ENCODE measurements at places on chromosomes 3 and 15. TPM values are rescaled to one million over a fixed set of nuclear protein-coding genes. Genes with fewer than 3 reads are reported as not detected.
A peak's percentile ranks its signal among the peaks of the same experiment; 100 is the strongest.

- peak overlapping the region; percentile 60 for H3K27ac ChIP-seq
- no peak overlapping the region for H3K4me3 ChIP-seq
- no peaks in the 10 kb centered on the region for H3K36me3 ChIP-seq
- no peaks in the 10 kb centered on the region for H3K27me3 ChIP-seq
- DNase-seq = peak; percentile 25
Measured at GRCh38 chr3:190586631-190587011, 72.7 kb downstream of the IL1RAP start.

- H3K36me3 ChIP-seq = no peaks in the 10 kb centered on the region
- no peak overlapping the region for H3K4me3 ChIP-seq
- no peaks in the 10 kb centered on the region for H3K27me3 ChIP-seq
- H3K4me1 ChIP-seq = peaks cover 6% of the 10 kb centered on the region
- no peak for DNase-seq
Measured at GRCh38 chr3:64824394-64824909, 136.7 kb upstream of the ADAMTS9 start.

DNA sequence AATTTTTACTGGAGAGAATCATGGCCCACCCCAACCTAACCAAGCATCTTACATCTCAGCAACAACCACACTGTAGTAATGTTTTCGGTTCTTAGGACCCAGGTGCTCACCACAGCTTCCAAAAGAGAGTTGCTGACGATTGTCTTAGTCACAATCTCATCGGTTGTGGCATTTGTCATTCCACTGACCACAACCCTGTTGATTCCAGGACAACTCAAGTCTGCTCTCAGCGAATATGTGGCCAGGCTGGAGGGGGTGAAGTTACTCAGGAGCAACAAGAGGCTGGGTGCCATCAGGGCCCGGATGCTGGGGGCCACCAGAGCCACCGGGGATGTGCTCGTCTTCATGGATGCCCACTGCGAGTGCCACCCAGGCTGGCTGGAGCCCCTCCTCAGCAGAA is 25.9 kb downstream of the GALNT15 start:
- no peaks in the 10 kb centered on the region for H3K4me1 ChIP-seq
- no peaks in the 10 kb centered on the region for H3K27me3 ChIP-seq
- no peaks in the 10 kb centered on the region for H3K36me3 ChIP-seq
- no peak overlapping the region for H3K27ac ChIP-seq

- H3K27me3 ChIP-seq = no peaks in the 10 kb centered on the region
- H3K4me3 ChIP-seq = no peak overlapping the region
- no peaks in the 10 kb centered on the region for H3K4me1 ChIP-seq
- no peaks in the 10 kb centered on the region for H3K36me3 ChIP-seq
- DNase-seq = no peak
- H3K27ac ChIP-seq = no peak overlapping the region
Measured at GRCh38 chr3:16400106-16400931, 113.2 kb downstream of the RFTN1 start.

GRCh38 chr3:85342915-85343314 is 384.1 kb downstream of the CADM2 start:
- no peaks in the 10 kb centered on the region for H3K36me3 ChIP-seq
- DNase-seq = peak; percentile 42
- H3K27ac ChIP-seq = no peak overlapping the region
- H3K4me1 ChIP-seq = no peaks in the 10 kb centered on the region
- H3K4me3 ChIP-seq = no peak overlapping the region

- DNase-seq = no peak
- no peak overlapping the region for H3K27ac ChIP-seq
- peaks cover 4% of the 10 kb centered on the region for H3K4me1 ChIP-seq
- H3K36me3 ChIP-seq = no peaks in the 10 kb centered on the region
Measured at GRCh38 chr3:16075647-16076046, 98.8 kb upstream of the GALNT15 start.

DNA sequence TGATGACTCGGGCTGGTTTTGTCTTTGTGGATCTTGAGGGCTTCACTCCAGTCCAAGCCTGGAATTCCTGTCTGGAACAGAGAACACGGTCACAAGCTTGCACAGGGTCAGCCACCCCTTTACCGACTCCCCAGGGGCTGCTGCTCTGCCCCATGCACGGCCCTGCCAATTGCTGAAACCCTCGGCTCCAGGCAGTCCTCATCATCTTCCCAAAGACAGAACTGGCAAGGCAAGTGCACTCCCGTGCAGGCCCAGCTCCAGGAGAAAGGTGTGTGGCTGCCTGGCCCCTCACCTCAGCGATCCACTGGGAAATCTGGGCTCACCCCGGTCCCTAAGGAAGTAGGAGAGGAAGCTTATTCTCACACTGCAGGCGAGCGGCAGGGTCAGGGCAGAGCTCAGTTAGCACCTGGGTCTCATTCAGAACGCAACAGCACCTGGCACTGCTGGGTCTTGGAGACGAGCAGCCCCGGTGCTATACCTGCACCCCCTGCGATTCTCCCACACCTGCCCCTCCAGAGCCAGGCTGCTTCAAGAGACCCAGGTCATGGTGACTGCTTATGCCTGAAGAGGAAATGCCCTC is 7.2 kb downstream of the MAP6D1 start:
- H3K4me3 ChIP-seq = no peak overlapping the region
- no peaks in the 10 kb centered on the region for H3K27me3 ChIP-seq
- H3K4me1 ChIP-seq = no peaks in the 10 kb centered on the region
- no peak for DNase-seq
- no peaks in the 10 kb centered on the region for H3K36me3 ChIP-seq

DNA sequence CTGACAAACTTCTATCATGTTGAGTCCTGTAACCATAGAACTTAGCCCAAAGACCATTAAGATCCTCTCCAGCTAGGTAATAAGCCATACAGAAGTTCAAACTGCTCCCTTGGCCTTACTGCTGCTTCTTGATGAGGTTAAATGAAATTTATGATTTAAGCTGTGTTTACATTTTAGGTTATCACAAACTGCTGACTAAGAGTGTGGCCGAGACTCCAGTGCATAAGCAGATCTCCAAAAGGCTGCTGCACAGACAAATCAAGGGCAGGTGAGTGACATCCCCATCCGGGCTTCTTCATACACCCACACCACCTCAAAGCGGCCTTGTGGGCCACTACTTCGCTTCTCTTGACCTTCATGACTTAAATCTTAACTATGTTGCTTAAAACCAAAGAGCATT is 39.0 kb downstream of the KIF7 start:
- H3K27me3 ChIP-seq = no peaks in the 10 kb centered on the region
- H3K4me3 ChIP-seq = no peak overlapping the region
- H3K4me1 ChIP-seq = no peaks in the 10 kb centered on the region
- H3K27ac ChIP-seq = no peak overlapping the region
- no peak for DNase-seq

GRCh38 chr3:183006396-183007002 is 26.2 kb upstream of the DCUN1D1 start:
- H3K27ac ChIP-seq = no peak overlapping the region
- no peaks in the 10 kb centered on the region for H3K4me1 ChIP-seq
- H3K36me3 ChIP-seq = no peaks in the 10 kb centered on the region

- H3K4me3 ChIP-seq = no peak overlapping the region
- no peak overlapping the region for H3K27ac ChIP-seq
- no peaks in the 10 kb centered on the region for H3K36me3 ChIP-seq
- no peak for DNase-seq
- H3K4me1 ChIP-seq = no peaks in the 10 kb centered on the region
Measured at GRCh38 chr3:143832433-143832832, 15.8 kb downstream of the SLC9A9 start.

- no peaks in the 10 kb centered on the region for H3K4me1 ChIP-seq
- no peaks in the 10 kb centered on the region for H3K36me3 ChIP-seq
- no peak overlapping the region for H3K27ac ChIP-seq
- H3K4me3 ChIP-seq = no peak overlapping the region
Measured at GRCh38 chr3:146637871-146638270, 32.7 kb upstream of the PLSCR5 start.

DNA sequence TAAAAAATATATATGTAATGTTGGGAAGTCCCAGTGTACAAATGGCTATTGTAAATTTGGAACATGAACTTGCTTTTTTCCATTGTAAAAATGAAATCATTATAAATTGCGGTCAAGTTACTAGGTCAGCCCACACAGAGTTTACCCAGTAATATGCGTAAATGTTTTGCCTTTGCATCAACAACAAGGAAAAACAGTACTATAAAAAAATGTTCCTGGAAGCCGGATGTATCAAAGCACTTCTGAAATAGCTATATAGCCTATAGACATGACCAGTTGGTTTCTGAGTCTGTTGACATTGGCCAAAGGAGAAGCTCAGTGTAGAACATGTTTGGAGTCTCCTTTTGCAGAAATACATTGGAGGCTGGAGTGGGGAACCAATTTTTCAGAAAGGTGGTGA is 23.2 kb downstream of the CTNNB1 start:
- H3K4me1 ChIP-seq = peaks cover 30% of the 10 kb centered on the region
- H3K36me3 ChIP-seq = peaks cover 18% of the 10 kb centered on the region
- H3K4me3 ChIP-seq = no peak overlapping the region
- no peak for DNase-seq
- no peak overlapping the region for H3K27ac ChIP-seq

DNA sequence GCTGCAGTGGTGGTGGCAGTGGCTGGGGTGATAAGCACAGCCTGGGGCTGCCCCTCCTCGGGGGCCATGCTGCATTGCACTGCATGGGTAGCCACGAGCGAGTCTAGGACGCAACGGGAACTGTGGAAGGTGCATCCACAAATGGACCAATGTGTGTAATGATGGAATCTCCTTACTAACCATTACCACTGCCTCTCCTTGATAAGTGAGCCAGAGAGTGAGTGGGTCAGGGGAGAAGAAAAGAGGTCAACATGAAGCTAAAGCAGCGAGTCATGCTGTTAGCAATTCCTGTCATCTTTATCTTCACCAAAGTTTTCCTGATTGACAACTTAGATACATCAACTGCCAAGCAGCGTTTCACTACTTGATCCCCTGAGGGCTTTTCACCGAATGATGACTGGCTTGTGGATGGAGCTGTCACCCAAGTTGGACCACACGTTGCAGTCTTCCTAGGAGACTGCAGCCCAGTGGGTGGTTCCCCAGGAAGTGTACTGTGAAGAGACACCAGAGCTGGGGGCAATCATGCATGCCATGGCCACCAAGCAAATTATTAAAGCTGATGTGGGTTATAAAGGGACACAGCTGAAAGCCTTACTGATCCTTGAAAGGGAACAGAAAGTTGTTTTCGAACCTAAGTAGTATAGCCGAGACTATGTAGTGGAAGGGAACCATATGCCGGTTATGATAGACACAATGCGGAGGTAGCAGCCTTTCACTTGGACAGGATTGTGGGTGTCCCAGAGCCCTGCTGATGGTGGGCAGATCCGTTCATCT is 20.6 kb downstream of the SAMD7 start:
- H3K27ac ChIP-seq = no peak overlapping the region
- no peaks in the 10 kb centered on the region for H3K27me3 ChIP-seq
- DNase-seq = no peak
- no peaks in the 10 kb centered on the region for H3K36me3 ChIP-seq

GRCh38 chr15:65369651-65370050 is 8.2 kb downstream of the IGDCC3 start:
- H3K4me1 ChIP-seq = peaks cover 40% of the 10 kb centered on the region
- no peak overlapping the region for H3K4me3 ChIP-seq
- no peak overlapping the region for H3K27ac ChIP-seq
- DNase-seq = no peak
- H3K36me3 ChIP-seq = no peaks in the 10 kb centered on the region

DNA sequence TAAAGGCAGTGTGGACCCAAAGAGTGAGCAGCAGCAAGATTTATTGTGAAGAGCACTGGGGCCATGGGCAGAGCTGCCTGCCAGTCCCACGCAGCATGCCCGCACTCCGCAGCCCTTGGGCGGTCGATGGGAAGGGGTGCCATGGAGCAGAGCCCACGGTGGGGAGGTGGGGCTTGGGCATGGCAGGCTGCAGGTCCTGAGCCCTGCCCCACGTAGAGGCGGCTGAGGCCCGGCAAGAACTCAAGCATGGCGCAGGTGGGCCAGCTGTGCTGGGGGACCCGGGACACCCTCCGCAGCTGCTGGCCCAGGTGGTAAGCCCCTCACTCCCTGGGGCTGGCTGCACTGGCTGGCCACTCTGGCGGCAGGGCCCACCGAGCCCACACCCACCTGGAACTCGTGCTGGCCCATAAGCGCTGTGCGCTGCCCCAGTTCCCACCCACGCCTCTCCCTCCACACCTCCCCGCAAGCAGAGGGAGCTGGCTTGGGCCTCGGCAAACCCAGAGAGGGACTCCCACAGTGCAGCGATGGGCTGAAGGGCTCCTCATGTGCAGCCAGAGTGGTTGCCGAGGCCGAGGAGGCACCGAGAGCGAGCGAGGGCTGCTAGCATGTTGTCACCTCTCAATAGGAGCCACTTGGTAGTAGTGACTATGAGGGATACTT is 1218.8 kb upstream of the EPHA6 start:
- no peaks in the 10 kb centered on the region for H3K36me3 ChIP-seq
- DNase-seq = no peak
- no peak overlapping the region for H3K27ac ChIP-seq
- no peaks in the 10 kb centered on the region for H3K4me1 ChIP-seq

DNA sequence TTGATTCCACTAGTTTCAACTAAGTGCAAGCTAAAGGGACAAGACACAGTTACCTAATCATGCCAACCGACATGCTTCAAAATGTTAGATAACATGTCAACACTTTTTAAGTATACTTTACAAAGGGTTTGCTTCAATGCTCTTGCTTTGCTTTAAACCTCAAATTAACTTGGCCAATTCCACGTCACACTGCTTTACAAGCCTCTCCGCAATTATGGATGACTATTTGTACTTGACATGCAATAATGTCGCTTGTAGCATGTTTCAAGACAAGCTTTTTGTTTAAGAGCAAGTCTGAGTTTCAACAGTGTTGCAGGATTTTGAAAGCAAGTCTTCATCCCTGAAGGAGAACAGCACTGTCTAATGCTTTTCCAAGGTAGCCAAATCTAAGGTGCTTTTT is 86.9 kb downstream of the CNTN3 start:
- DNase-seq = no peak
- H3K27ac ChIP-seq = no peak overlapping the region
- no peaks in the 10 kb centered on the region for H3K27me3 ChIP-seq
- no peaks in the 10 kb centered on the region for H3K36me3 ChIP-seq

GRCh38 chr15:80613762-80614365 is 81.2 kb upstream of the ABHD17C start:
- no peaks in the 10 kb centered on the region for H3K27me3 ChIP-seq
- H3K4me1 ChIP-seq = no peaks in the 10 kb centered on the region
- H3K4me3 ChIP-seq = no peak overlapping the region
- no peaks in the 10 kb centered on the region for H3K36me3 ChIP-seq

DNA sequence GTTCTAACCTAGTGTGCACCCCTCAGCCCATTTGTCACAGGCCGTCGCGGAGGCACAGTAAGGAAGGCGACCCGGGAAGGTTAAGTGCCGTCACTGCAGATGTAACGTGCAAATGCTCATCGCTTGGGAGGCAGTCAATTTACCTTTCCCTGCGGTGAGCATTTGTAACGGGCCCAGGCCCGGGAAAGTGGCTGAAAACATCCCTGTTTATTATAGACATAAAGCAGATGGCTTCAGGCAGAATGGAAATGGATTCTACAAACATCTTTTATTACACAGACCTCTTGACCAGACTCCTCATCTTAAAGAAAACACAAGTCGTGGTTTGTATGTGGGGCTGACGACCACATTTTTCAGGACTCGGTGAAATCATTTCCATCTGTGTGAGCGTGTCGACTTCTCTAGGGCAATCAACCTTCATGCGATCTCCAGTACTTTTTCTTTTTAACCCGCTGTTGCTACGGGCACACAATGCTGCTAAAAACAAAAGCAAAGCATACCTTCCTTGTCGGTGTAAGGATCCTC is 43.6 kb downstream of the NMNAT3 start:
- no peaks in the 10 kb centered on the region for H3K27me3 ChIP-seq
- peaks cover 7% of the 10 kb centered on the region for H3K4me1 ChIP-seq
- DNase-seq = peak; percentile 9
- no peaks in the 10 kb centered on the region for H3K36me3 ChIP-seq
- H3K27ac ChIP-seq = no peak overlapping the region

CHL1 gene
- total RNA-seq = 0.20 TPM

MYD88 gene
- total RNA-seq = 14.3 TPM

CAV3 gene
- not detected for total RNA-seq

CCR1 gene
- total RNA-seq = 2.7 TPM

LAMB2 gene
- 396 TPM for total RNA-seq

GOLGA8S gene
- 0.03 TPM for total RNA-seq

RBM6 gene
- 59.6 TPM for total RNA-seq
